ENCODE measurements at places on chromosomes 7 and 10. TPM values are rescaled to one million over a fixed set of nuclear protein-coding genes. Genes with fewer than 3 reads are reported as not detected.
A peak's percentile ranks its signal among the peaks of the same experiment; 100 is the strongest.

Gene GHRHR
- not detected for total RNA-seq

DNA sequence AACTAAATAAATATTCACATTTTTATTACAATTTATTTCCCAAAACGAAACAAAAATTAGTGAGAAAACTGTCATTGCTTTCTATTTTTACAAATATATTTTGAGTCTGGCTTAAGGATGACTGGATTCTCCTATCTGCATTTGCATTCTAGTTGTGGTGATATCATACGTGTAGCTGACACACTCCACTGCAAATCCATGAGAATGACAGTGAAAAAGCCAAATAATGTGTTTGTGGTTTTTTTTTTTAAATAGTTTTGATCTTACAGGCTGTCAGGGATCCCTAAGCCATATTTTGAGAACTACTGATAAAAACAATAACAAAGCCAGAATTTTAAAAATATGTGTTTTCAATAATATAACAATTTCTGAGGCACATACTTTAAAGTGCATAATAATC lies 5.8 kb upstream of the STAMBPL1 start:
- H3K4me3 ChIP-seq, result no peak overlapping the region
- DNase-seq, result no peak
- peaks cover 3% of the 10 kb centered on the region for H3K27me3 ChIP-seq
- H3K36me3 ChIP-seq, result no peaks in the 10 kb centered on the region
- no peak overlapping the region for H3K27ac ChIP-seq
- H3K4me1 ChIP-seq, result no peaks in the 10 kb centered on the region

DNA sequence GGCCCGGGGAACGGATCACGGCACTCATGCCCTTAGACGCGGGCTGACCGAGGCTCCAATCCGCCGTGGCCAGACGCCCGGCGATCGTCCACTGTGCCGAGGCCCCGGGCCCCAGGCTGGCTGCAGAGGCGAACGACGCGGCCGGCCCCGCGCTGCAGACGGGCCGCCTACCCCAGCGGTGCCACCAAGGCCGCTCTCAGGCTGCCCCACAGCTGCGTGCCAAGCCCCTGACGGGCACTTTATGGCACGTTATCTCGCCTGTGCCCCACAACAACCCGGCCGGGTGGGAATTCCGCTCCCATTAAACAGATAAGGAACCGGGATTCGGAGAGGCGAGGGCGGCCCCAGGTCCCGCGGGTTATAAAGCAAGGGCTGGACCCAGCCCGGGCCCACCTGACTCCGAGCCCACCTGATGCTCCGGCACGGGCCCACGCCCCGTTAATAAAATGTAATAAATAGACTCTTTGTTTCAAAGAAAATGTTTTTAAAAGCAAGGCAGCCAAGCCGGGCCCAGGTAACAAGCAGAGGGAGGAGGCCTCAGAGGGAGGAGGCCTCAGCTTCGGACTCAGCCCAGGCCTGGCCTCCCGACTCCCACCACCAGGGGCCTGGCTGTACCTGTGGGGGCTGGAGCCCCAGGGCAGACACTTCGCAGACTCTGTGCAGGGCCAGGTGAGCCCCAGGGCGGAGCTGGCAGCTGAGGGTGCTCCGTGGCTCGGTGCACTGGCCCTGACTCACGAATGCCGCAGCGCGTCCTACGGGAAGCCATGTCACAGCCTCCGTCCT lies 79.7 kb downstream of the FOXL3 start:
- peak; percentile 63 for DNase-seq
- H3K27me3 ChIP-seq, result no peaks in the 10 kb centered on the region
- H3K4me3 ChIP-seq, result peak overlapping the region; percentile 38
- peak overlapping the region; percentile 82 for H3K27ac ChIP-seq
- H3K36me3 ChIP-seq, result no peaks in the 10 kb centered on the region

- no peaks in the 10 kb centered on the region for H3K4me1 ChIP-seq
- H3K27me3 ChIP-seq, result no peaks in the 10 kb centered on the region
- H3K27ac ChIP-seq, result no peak overlapping the region
- no peak overlapping the region for H3K4me3 ChIP-seq
Measured at GRCh38 chr7:26856176-26856985, 8.0 kb downstream of the SKAP2 start.

DNA sequence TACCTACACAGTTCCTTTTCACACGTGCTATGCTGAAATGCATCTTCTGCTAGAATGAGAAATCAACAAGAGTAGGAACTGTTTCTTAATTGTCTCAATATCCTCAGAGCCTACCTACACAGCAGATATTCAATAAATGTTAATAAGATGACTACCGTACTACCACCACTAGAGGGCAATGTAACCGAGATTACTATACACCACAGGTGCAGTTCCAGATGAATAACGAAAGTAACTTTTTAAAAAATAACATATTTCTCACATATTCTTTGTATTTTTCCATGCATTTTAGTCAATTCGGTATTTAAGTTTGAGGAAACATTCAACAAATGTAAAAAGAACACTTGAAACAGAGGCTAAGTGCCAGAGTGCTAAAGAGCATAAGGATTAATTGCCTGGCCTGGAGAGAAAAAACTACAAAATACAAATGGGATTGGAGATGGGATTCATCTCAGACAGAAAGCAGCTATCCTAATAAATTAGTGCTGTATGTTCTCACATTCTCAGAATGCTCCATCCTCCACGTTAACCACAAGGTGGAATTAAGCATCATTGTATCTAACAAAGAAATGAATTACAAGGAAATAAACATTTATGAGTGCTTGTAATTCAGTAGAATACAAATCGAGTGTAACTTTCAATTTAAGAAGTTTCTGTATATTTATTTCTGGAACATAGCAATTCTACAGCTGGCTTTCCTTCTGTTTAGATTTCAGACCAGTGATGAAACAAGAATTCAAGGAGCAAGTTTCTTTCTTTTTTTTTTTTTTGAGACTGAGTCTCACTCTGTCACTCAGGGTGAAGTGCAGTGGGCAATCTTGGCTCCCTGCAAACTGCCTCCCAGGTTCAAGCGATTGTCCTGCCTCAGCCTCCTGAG lies 20.3 kb upstream of the HECTD2 start:
- H3K4me1 ChIP-seq, result no peaks in the 10 kb centered on the region
- no peak for DNase-seq
- H3K4me3 ChIP-seq, result no peak overlapping the region
- no peaks in the 10 kb centered on the region for H3K36me3 ChIP-seq

Gene CHRM2
- 0.03 TPM for total RNA-seq

Gene CNNM2
- total RNA-seq, result 4.4 TPM

- H3K27me3 ChIP-seq, result no peaks in the 10 kb centered on the region
- no peak overlapping the region for H3K27ac ChIP-seq
- H3K4me1 ChIP-seq, result no peaks in the 10 kb centered on the region
- DNase-seq, result no peak
Measured at GRCh38 chr10:49144058-49144720, 10.4 kb upstream of the FAM170B start.

DNA sequence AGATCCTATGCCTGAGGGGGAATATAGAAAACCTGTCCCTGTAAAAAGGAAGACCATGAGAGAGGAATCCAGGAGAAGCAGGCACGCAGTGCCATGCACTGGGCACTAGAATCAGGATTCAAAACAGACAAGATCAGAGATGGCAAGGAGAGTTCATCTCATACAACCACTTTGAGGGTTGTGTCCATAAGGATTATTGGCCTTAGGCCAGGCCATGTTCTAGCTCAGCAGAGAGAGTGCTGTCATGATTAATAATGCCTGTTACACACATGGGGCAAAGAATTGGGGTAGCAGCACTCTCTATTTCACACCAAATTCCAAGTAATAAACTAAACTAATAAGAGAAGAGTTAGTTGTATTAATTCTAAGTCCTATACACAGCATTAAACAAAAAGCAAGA lies 29.1 kb downstream of the EZH2 start:
- no peaks in the 10 kb centered on the region for H3K4me1 ChIP-seq
- H3K27me3 ChIP-seq, result no peaks in the 10 kb centered on the region
- no peaks in the 10 kb centered on the region for H3K36me3 ChIP-seq
- DNase-seq, result no peak
- no peak overlapping the region for H3K4me3 ChIP-seq

DNA sequence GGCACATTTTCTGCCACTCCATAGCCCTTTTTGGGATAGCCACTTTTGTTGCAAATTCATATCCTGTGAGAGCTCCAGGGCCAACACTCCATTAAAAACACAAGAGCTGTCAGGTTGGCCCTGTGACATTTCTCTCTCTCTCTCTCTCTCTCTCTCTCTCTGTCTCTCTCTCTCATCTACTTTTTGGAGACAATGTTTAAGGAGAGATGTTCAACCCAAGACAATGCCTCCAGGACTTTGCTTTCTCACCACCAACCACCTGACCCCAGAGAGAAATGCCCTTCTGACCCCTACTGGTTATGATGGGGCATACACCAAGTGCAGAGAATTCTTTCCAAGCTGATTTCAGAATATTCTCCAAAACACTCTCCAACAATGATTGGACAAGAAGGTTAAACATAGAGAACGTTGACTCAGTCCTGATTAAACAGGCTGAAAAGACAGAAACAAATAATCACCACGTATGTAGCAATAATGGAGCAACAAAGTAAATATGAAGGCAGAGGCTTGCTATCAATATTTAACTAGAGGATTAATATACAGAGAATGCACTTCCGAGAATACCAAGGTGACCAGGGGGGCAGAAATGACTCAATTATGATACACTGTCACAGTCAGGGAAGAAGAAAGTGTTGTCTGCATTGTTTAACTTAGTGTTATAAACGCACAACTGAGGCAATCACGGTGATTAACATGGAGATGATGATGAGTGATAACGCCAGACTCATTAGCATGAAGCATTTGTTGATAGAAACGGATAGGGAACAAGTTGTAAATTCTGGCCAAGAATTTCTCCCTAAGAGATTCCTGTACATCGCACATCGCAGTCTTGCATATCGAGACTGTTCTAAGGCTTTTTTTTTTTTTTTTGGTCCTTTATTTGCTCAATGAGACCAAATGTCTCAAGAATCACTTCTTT lies 178.5 kb downstream of the NRP1 start:
- no peaks in the 10 kb centered on the region for H3K36me3 ChIP-seq
- peaks cover 11% of the 10 kb centered on the region for H3K4me1 ChIP-seq
- peak; percentile 11 for DNase-seq

Gene OR9A2
- not detected for total RNA-seq

Gene ANXA8
- total RNA-seq, result not detected

All from pancreas (tissue), 10 donors.